Right renal cortex interstitium (tissue), 3 donors: ENCODE measurements at places on chromosomes 13 and 19. TPM values are rescaled to one million over a fixed set of nuclear protein-coding genes. Genes with fewer than 3 reads are reported as not detected.

ACP7 gene
- polyA plus RNA-seq, result 0.31 TPM

DNA sequence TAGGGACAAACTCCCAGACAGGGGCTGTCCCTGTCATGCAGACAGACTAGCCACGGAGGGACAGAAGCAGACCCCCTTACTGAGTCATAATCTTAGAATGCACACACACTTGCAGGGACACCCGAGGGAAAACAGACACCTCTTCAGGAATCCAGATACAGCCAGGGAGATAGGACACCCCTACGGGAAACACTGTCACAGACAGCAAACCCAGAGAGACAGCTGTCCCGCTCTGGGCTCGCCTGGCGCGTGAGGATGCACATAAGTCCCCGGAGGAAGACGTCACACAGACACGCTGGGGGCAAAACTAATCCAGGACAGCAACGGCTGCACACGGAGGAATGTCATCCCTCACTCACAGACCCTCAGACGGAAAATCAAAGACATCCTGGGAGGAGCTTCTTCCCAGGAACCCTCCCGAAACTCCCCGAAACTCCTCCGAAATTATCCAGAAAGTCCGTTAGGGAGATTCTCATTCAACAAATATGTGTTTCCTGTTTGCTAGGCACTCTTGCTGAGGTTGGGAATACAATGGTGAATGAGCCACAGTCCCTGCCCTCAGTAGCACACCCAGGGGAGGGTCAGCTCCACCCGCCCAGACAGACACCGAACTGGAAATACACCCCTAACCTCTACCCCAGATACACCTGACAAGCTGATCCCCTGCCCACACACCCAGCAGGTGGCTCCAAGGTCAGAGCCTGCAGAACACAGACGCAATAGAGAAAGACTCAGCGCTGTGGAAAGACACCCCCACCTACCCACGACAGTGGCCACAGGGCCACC is 15.2 kb upstream of the TOMM40 start:
- DNase-seq, result no peak

DNA sequence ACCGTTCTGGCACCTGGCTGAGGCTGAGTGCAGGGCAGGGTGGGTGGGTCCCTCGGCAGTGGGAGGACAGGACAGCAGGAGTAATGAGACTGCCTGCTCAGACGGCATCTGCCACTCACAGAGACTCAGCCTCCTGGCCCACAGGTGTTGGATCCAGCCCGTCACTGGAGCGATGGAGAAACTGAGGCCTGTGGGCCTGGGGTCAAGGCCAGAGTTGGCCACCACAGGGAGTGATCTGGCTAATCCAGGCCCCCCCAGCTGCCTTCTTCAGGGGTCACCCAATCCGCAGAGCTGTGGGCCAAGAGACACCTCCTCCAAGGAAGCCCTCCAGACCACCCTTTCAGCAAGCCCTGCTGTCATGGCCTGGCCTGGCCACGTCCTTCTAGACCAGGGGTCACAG is 103.7 kb upstream of the VSTM2B start:
- DNase-seq, result no peak

GRCh38 chr19:51691584-51692428 is 1.3 kb upstream of the SPACA6 start:
- no peak for DNase-seq

DNA sequence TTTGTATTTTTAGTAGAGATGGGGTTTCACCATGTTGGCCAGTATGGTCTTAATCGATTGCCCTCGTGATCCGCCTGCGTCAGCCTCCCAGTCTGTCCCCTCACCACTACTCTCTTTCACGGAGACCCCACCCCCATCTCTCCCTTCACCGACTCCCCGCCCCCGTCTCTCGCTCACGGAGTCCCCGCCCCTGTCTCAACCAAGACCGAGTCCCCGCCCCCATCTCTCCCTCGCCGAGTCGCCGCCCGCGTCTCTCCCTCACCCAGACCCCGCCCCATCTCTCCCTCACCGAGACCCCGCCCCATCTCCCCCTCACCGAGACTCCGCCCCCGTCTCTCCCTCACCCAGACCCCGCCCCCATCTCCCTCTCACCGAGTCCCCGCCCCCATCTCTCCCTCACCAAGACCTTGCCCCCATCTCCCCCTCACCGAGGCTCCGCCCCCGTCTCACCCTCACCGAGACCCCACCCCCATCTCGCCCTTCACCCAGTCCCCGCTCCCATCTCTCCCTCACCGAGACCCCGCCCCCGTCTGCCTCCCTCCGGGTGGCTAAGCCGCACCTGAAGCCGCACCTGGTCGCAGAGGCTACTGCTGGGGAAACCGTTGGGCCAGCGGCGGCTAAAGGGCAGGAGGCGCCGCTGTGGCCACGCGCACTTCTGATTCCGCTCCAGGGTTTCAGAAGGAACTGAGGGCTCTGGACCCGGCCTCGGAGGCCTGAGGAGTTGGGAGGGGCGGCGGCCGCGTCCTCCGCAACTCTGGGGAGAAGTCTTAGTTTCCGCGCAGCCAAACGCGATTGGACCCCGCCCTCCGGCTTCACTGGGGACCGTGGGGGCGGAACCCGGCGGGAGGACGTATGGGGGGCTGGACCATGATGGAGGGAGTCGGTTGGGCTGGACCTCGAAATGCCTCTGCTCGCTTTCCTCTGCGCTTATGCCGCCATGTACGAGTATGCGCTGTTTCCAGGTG is 17.1 kb upstream of the ZNF846 start:
- peak; percentile 89 for DNase-seq

DNA sequence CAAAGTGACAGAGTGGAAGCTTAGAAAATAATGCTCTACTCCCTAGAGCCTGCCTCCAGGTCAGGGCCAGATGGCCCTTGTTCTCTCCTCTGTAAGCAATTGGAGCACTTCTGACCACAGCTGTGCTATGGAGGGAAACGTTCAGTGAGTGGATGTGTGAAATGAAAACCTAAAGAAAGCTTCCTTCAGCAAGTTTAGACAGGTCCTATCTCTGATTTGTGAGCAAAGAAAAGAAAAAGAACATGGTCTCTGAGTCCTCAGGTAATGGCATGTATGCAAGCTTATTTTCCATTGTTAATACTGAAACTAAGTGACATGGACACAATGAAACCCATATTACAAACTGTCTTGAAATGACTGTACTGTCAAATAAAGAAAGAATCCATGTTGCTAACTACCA is 1486.8 kb downstream of the EFNB2 start:
- DNase-seq, result no peak

DNA sequence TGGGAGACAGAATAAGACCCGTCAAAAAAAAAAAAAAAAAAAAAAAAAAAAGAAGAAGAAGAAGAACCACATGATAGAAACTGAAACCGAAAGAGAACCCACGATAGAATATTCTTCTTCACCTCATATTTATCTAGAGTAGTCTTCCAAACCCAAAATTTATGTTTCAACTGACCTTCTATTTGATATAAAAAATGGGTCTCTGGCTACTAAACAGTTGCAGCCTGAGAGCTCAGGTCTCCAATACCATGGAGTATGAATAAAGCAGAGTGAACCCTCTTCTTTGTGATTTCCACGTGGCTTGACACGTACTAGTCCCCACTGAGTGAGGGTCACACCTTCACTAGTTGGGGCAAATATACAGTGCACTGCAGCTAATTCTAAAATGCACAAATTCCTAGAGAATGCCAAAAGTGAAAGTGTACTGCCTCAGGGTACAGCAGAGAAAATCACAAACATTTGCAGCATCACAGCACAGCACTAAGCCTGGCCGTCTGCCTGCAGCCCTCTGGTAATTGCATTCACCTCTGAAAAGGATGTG is 30.8 kb upstream of the RFC3 start:
- no peak for DNase-seq

DNA sequence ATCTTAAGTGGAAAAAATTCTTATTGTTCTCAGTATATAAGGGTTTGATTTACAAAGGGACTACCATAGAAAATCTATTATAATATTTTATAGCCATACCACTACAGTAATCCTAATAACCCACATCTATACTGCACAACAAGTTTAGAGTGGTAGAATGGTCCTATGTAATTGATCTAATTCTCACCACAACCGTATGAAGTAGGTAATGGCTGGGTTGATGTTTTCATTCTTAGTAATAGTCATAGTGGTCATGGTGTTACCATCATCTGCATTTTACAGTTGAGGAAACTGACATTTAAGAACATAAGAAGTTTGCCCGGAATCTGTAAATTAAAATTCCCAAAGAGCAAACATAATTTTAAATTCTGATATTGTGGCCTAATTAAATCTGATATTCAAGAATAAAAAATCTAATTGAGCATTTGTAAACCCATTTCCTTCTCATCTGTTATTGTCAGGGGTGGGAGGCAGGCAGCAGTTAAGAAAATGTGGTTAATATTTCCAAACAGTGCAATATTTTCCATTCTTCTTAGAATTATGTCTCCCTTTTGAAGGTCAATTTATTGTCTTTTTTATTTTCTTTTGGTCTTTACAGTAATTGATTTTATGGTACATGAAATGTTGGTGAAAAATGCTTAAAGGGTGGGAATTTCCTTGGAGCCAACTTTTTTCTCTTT is 65.6 kb downstream of the DHRS12 start:
- no peak for DNase-seq

- DNase-seq, result no peak
Measured at GRCh38 chr19:33752018-33752800, 44.5 kb upstream of the KCTD15 start.

- DNase-seq, result no peak
Measured at GRCh38 chr13:49927755-49928154, 8.4 kb downstream of the SPRYD7 start.

PABPC3 gene
- polyA plus RNA-seq, result 1.4 TPM

DNA sequence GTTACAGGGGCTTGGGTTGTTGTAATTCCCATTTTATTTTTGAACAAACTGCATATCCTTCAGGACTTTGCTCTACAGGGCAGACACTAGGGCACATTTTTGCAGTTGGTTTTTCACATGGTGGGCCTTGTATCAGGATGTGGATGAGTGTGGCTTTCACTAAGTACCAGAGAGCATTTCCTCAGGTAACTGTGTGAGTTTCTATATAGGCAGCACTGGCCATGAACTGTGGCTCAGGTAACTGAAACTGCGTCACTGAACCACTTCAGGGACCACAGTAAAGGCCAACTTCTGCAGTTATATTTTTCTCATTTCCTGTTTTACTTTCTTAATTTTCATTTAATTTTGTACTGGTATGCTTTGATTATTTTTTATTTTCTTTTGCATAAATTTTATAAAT is 166.5 kb downstream of the ZNF486 start:
- DNase-seq, result no peak
